ENCODE measurements at places on chromosomes 1 and 21.

- no peak for DNase-seq
Measured at GRCh38 chr1:43990271-43991199, 864 bp upstream of the CCDC24 start.

DNA sequence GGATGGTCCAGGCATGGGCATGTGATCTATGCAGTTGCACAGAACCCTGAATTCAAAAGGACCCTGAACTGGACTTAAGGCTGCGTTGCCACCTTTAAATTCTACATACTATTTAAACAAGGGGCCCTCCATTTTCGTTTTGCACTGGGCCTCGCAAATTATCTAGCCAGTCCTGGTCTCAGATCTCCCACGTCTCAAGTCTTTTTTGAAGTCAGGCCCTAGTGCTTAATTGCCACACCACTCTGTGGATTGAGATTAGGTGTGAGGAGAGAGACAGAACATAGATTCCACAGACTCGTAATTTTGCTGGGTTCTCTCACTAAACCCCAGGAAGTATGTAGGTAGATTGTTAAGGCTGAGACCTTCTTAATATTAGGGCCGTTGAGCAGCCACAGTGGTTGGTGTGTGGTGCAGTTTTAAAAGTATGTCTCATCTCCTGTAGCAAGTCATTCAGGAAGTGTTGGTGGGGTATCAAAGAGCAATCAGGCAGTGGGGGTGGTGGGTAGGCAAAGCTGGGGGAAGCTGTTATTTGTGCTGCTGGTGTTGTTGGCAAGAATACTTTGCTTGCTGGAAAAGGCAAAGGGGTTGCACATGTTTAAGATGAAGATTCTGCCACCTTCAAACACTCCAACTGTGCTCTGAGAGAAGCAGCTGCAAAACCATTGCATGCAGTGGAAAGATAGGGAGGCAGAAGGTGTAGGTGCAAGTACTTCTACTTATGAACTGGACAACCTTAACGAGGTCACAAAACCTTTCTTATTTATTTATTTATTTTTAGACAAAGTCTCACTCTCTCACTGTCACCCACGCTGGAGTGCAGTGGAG is 11.2 kb downstream of the CD84 start:
- DNase-seq: peak; percentile 87

- DNase-seq: no peak
Measured at GRCh38 chr1:2867861-2868260, 66.4 kb upstream of the TTC34 start.

- DNase-seq: no peak
Measured at GRCh38 chr1:68963353-68963752, 466.5 kb upstream of the DEPDC1 start.

DNA sequence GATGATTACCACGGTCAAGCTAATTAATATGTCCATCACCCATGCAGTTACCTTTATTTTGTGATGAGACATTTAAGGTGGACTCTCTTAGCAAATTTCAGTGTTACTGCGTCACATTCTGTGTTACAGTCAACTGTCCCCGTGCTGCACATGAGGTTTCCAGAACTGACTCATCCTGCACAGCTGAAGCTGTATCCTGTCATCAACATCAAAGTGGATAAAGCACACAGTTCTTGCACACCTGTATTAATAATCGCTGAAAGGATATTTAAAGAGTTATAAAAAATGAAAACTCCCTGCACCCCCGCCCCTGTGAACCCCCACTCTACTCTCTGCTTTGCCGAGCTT is 3.4 kb upstream of the KRTAP10-5 start:
- DNase-seq: peak; percentile 41

GRCh38 chr1:201192261-201192788 is 1.7 kb downstream of the IGFN1 start:
- DNase-seq: no peak

DNA sequence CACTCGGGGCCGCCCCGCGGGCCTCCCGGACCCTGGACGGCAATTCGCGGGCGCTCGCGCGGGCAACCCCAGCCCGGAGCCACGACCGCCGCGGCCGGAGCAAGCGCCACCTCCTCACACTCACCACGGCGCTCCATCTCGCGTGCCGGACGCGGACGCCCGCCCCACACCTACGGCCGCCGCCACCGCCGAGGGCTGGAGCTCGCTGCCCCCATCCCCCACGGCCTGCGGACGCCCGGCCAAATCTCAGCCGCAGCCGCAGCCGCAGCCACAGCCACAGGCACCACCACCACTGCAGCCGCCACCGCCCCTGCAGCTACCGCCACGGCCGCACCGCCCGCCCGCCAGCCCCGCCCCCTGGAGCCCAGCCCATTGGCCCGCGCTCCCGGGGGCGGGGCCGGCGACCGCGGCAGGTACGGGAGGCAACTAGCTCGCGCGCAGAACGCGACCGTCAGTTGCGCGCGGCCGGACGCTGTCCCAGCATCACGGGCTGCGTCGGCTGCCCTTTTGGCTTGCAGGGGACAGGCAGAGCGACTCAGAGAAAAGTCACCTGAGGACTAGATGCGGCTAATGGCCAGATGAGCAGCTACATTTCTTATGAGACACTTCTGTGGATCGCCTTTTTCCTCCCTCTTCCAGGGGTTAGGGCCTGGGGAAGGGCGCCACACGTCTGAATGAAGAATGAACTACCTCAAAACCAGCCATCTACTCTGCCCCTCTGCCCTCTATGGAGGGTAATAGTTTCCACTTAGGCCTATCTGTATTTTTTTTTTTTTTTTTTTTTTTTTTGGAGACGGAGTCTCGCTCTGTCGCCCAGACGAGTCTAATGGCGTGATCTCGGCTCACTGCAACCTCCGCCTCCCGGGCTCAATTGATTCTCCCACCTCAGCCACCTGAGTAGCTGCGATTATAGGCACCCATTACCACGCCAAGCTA is at the start of gene ARHGAP29:
TSS of gene ARHGAP29 (minus strand) at position 294 of the 936 bp plus-strand sequence. CDS start 5,973 bp downstream, outside the sequence.
- peak; percentile 54 for DNase-seq

GRCh38 chr1:36787312-36787913 is 246.9 kb downstream of the GRIK3 start:
- DNase-seq: no peak

DNA sequence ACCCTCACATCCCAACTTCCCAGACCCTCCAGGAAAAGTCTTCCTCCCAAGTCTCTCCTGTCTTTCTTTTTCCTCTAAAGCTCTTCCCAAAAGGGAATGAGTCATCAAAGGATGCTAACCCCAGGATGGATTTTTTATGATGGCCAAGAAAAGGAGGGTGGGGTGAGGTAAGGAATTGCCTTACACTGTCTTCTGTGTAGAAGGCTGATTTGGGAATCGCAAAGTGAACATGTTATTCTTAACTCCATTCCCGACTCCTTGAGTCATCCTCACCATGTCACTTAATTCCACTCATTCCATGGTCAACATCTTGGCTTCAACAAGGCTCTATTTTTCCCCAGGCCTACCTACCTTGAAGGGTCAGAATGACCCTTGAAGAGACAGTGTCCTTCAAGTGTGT is 44.0 kb downstream of the TBX15 start:
- DNase-seq: no peak

DNA sequence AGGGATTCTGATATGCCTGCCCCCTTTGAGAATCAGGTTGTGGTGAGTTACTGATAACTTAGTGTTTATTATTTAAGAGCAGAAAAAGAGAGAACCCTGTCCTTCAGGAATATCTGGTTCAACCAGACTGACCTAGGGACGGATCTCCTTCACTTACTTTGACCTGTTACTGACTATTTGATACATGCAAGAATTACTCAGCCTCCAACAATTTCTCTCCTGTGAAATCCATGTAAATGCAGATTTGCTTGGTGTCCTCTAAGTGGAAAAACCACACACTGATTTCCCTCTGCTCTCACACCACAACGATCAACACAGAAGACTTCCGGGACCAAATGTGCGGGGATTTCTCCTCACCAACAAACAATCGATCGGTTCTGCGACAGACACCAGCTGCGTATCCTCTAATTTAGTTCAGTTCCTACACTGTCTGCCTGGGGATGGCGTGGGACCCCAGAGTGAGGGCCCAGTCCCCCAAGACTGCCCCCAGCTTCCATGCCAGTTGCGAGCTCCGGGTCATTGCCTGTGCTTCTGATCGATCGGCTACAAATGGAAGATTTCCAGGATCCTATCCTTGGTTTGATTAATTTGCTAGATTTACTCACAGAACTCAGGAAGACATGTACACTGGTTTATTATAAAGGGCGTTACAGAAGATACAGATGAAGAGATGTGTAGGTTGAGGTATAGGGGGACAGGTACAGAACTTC is 51.7 kb downstream of the BACE2 start:
- no peak for DNase-seq

DNA sequence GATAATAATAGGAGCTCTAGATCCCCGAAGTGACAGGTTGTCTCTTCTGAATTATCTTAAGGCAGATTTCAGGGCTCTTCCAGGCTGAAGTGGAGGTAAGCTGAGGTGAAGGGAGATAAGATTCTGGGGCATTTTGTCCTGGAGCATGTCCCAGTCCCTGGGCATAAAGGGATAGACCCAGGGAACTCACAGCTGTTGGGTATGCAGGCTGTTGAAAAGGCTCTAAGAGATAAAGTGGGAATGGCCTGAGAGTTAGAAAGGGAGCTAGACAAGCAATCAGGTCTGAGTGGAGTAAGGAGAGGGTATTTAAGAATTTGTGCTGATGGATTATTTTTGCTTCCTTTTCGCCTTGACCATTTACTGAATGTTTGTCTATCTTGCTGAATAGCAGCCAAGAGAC is 123.7 kb downstream of the NOS1AP start:
- DNase-seq: no peak

- peak; percentile 8 for DNase-seq
Measured at GRCh38 chr21:43861706-43862105, 3.3 kb upstream of the AGPAT3 start.

- no peak for DNase-seq
Measured at GRCh38 chr1:245972476-245972875, 534.6 kb downstream of the SMYD3 start.

GRCh38 chr1:231194843-231195516 is 33.1 kb downstream of the TRIM67 start:
- no peak for DNase-seq

- DNase-seq: no peak
Measured at GRCh38 chr1:62539028-62539447, 58.3 kb upstream of the ANGPTL3 start.

GRCh38 chr1:160149233-160149632 is 2.2 kb upstream of the ATP1A4 start:
- DNase-seq: no peak

DNA sequence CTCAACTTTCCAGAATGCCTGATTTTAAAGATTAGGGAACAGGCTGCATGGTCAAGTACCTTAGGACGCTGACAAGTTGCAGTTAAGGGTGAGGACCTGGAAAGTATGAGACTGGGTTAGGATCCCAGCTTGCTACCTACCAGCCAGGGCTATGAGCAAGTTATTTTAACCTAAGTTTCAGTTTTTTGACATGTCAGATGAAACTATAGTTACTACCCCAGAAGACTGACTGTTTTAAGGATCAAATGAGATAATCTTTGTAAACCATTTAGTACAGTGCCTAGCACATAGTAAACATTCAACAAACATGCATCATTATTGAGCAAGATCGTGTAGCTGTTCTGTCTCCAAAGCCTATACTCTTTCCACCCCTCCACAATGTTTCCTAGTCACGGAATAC is 14.4 kb downstream of the THEMIS2 start:
- DNase-seq: no peak

- no peak for DNase-seq
Measured at GRCh38 chr1:218304281-218305039, 19.4 kb downstream of the RRP15 start.

GRCh38 chr1:93704052-93704451 is 22.4 kb upstream of the BCAR3 start:
- no peak for DNase-seq

DNA sequence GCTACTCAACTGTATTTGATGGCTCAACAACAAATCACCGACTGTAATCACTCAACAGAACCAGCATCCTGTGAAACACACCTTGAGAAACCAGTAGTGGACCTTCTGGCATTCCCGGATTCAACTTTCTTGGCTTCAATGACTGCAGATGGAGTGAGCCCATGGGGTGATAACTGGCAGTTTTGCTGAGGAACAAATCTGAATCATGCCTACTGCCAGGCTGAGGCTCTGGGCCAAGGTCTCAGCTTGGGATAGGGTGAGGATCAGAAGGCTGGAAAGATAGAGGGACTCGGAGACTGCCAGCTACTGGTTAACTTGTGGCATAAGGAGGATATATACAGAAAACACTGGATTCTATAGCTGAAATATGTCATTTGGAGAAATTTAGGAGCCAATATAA is 63.5 kb upstream of the DIRAS3 start:
- DNase-seq: no peak

- DNase-seq: no peak
Measured at GRCh38 chr1:18495635-18496034, 14.9 kb downstream of the KLHDC7A start.

DNA sequence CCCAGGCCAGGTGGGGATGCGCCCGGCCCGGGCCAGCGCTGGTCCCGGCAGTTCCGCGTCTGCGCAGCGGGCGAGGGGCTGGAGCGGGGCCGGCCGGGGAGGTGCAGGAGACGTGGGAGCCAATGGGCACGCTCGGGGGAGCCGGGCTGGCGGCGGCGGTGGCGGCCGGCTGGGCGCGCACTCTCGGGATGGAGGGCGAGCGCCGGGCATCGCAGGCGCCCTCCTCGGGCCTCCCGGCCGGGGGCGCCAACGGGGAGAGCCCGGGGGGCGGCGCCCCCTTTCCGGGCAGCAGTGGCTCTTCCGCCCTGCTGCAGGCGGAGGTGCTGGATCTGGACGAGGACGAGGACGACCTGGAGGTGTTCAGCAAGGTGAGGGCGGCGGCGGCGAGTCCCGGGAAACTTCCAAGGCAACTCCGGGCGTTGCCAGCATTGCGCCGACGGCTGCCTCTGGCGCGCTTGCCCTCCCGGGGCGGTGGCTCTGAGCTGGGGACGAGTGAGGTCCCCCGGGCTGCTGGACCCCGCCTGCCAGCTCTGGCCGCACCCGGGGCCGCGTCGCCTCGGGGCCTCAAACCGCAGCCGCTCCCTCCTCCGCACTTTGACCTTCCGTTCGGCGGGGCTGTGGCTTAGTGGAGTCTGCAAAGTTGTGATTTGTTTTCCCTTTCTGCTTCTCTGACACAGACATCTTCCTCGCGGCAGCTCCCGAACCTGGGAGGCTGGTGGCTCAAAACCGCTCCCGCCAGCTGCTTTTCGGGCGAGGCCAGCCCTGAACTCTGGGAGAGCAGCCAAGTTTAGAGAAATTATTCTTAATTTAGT is at the start of gene SNX7:
TSS of gene SNX7 (plus strand) at position 178 of the 812 bp plus-strand sequence. CDS start at position 189, 11 bp downstream.
- DNase-seq: peak; percentile 4

DNA sequence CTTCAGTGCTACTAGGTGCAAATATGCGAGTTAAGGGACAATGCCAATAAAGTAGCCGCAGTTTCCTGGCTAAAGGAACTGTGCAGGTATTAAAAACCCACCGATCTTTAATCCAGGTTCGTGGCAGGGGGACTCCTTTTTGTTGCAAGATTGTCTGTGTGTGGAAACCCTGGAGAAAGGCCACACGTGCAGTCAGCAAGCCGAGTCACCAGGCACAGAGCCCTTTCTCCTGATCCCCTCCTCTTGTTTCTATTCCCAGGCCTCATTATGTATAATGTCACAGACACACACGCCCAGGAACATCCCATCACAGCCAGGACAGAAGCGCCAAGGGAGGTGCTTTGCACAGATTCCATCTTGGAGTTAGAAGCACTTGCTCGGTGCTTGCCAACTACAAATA is 528.9 kb downstream of the KIF26B start:
- DNase-seq: no peak
